ENCODE measurements at places on chromosomes 2 and 18. TPM values are rescaled to one million over a fixed set of nuclear protein-coding genes. Genes with fewer than 3 reads are reported as not detected.

GRCh38 chr2:3604991-3605961 lies 10.4 kb downstream of the COLEC11 start:
- DNase-seq, result no peak
- H3K27me3 ChIP-seq, result no peaks in the 10 kb centered on the region
- H3K27ac ChIP-seq, result no peak overlapping the region

DNA sequence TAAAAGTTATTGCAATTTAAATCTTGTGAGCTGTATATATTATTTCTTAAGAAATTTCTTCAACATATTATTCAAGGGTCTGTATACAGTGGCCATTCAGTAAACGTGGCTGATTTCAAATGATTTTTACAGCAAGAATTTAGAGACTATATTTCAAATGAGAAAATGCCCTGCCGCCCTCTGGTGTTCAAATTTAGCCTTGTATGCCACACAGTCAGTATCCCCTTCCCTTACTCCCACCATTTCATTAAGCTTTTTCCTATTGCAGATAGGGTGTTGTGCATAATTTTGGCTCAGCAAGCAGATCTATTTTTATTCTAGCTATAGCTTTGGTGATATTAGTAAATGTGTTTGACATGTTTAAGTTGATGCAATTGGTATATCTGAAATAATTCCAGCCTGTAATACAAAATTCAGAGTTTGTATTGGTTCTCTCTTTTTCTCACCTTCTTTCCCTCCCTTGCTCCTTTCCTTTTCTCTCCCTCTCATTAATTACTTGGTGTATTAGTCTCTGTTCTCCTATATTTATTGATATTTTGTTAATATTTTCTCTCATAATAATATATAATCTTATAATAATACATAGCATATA lies 22.8 kb upstream of the SCN7A start:
- DNase-seq, result peak; percentile 72
- H3K36me3 ChIP-seq, result no peaks in the 10 kb centered on the region
- no peak overlapping the region for H3K4me3 ChIP-seq
- no peaks in the 10 kb centered on the region for H3K4me1 ChIP-seq
- no peak overlapping the region for H3K27ac ChIP-seq

Gene ST6GAL2
- total RNA-seq, result 9.0 TPM

- no peaks in the 10 kb centered on the region for H3K27me3 ChIP-seq
- H3K27ac ChIP-seq, result no peak overlapping the region
- peaks cover 8% of the 10 kb centered on the region for H3K4me1 ChIP-seq
- no peaks in the 10 kb centered on the region for H3K36me3 ChIP-seq
- DNase-seq, result no peak
These were observed 70.3 kb upstream of the PELI1 start for GRCh38 chr2:64214281-64215115.

GRCh38 chr2:85503851-85504777 lies 34.9 kb upstream of the MAT2A start:
- H3K27ac ChIP-seq, result peak overlapping the region; percentile 62
- H3K4me1 ChIP-seq, result peaks cover 69% of the 10 kb centered on the region
- peak; percentile 7 for DNase-seq
- H3K4me3 ChIP-seq, result no peak overlapping the region

- no peak overlapping the region for H3K27ac ChIP-seq
- peaks cover 13% of the 10 kb centered on the region for H3K4me1 ChIP-seq
- no peak overlapping the region for H3K4me3 ChIP-seq
- H3K36me3 ChIP-seq, result peaks cover 14% of the 10 kb centered on the region
These were observed 24.4 kb downstream of the MPHOSPH10 start for GRCh38 chr2:71154798-71155197.

Gene CD8A
- total RNA-seq, result 1.3 TPM

Data from stomach (tissue), 19 donors.